ENCODE measurements at places on chromosomes 6 and 20.

DNA sequence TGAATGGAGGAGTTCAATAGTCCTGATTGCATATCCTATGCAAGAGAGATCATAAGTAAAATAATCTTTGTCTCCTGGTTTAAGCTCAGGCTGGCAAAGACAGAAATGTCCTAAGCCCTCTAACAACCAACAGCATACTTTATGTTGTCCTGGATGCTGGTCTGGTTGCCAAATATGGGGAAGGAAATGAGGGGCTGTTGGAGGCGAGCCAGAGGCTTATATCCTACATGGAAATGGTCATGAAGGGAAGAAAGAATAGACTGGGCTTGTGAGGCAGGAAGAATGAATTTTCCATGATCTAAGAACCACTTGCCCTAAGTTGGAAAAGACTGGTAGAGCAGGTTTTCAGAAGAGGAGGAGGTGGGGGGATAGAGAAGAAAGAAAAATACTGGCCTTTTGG, 237.1 kb downstream of the SMOC2 start:
- no peak for DNase-seq

DNA sequence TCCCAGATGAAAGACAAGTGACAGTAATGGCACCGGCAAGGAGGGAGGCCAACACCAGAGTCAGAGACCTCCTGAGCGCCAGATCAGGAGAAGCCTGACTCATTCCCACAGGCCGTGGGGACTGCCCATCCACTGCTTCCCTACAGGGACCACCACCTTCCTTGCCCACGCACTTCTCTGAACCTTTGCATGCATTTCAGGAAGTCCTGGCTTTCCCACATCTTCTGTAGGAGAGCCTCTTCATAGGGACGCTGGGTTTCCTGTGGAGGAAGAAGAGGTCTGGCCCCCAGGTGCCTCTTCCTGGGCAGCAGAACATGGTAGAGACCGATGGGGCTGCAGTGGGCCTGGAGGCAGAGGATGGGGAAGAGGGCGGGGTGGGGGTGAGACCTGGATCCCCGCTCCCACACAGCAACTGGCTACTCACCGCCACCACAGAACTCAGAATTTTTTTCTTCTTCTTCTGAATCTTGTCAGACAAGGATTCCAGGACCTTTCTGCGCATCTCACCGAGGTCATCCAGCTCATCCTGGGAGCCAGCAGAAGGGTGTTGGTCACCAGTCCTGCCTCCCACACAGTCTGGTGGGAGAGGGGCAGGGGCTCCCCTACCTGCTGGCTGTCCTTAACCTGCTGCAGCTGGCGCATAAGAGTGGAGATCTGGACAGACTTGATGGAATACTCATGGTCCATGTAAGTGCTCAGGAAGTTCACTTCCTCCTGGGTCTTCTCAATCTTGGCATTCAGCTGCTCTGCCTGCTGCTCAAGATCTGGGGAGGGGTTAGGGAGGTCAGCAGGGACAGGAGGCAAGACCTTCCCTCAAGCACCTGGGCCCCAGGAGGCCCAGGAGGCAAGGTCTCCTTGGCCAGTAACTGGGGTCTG, 13.7 kb downstream of the C20orf96 start:
- DNase-seq: no peak

DNA sequence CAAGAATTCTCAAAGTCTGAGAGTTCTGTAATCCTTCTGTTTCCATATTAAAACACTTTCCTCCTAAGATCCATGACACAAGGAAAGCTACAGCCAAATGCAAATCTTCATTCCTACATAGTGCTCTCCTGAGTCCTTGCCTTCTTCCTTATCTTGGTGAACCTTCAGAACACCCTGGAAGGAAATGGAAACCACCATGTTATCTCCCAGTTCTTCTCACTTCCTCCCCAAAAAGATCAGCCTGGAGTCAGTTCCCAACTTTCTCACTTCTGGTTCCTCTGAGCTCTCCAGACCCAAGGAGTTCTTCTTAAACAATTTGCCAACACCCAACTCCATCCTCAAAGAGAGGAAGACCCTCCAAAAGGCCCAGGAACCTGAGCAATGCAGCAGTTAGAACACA, 193.3 kb upstream of the CCN2 start:
- no peak for DNase-seq

GRCh38 chr6:10033223-10033829, 381.5 kb downstream of the TFAP2A start:
- DNase-seq: no peak

- no peak for DNase-seq
These were observed 254.0 kb downstream of the DLL1 start for GRCh38 chr6:170036916-170037315.

- DNase-seq: no peak
These were observed 46.9 kb downstream of the ANKRD6 start for GRCh38 chr6:89479897-89480296.

GRCh38 chr6:45003387-45003786, 324.7 kb upstream of the RUNX2 start:
- no peak for DNase-seq

- DNase-seq: no peak
These were observed 686.9 kb upstream of the MAP3K7 start for GRCh38 chr6:91273729-91274128.

GRCh38 chr6:106727480-106728149, 98.2 kb downstream of the QRSL1 start:
- DNase-seq: no peak
